Activated B cell treated with CpG ODN at 0.5 μM for 24 hours (primary cell): ENCODE measurements at places on chromosomes 1 and 21.
A peak's percentile ranks its signal among the peaks of the same experiment; 100 is the strongest.

DNA sequence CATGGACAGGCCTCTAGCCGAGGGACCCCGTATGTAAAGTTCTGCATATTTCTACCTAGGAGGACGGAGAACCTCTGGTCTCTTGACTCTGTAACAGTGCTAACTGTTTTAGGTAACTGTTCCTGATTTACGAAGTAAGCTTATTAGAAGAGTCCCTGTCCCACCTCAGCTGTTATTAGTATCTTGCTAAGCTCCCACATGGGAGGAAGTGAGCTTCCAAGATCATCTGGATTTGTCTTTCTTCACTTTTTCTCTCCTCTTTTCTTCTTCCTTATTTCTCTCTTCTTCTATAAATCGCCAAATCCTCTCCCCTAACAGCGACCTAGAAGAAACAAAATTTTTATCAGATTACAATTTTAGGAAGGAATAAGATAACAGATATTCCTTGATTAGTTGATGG is 4.4 kb downstream of the CD53 start:
- no peak for DNase-seq
- H3K27ac ChIP-seq: peak overlapping the region; percentile 85
- peaks cover 73% of the 10 kb centered on the region for H3K36me3 ChIP-seq
- H3K4me3 ChIP-seq: peak overlapping the region; percentile 79
- peaks cover 73% of the 10 kb centered on the region for H3K4me1 ChIP-seq
- H3K27me3 ChIP-seq: no peaks in the 10 kb centered on the region

GRCh38 chr1:25148673-25149300 is 83.5 kb downstream of the SYF2 start:
- DNase-seq: no peak
- peaks cover 15% of the 10 kb centered on the region for H3K4me1 ChIP-seq
- H3K4me3 ChIP-seq: no peak overlapping the region
- H3K36me3 ChIP-seq: no peaks in the 10 kb centered on the region

DNA sequence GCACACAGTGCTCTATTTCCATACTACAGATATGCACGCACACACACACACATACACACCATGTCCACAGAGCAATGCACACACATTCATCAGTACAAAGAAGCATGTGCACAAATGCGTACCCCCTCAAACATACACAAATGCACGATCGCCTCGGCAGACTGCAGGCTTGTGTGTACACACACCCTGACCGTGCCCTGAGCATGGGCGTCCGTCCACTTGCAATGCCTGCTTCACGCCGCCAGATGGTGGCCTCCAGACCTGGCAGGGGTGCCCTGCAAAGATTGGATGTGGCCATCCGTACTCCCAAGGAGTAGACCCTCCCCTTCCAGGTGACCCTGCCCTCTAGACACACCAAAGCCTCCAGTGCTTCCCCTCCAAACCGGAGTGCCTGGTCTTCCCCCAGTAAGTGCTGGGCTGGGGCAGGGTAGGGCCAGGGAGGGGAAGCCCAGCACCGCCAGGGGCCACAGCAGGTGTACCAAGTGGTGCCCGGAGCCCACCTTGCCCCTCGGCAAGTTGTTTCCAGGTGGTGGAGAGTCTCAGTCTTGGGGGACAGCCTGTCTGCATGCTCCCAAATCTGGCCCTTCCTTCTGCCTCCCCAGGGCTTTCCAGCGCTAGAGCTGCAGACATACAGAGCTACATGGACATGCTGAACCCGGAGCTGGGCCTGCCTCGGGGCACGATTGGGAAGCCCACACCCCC is 20.6 kb downstream of the ESPN start:
- H3K4me3 ChIP-seq: no peak overlapping the region
- peaks cover 14% of the 10 kb centered on the region for H3K4me1 ChIP-seq
- H3K27ac ChIP-seq: no peak overlapping the region
- H3K36me3 ChIP-seq: no peaks in the 10 kb centered on the region
- H3K27me3 ChIP-seq: peaks cover 38% of the 10 kb centered on the region

DNA sequence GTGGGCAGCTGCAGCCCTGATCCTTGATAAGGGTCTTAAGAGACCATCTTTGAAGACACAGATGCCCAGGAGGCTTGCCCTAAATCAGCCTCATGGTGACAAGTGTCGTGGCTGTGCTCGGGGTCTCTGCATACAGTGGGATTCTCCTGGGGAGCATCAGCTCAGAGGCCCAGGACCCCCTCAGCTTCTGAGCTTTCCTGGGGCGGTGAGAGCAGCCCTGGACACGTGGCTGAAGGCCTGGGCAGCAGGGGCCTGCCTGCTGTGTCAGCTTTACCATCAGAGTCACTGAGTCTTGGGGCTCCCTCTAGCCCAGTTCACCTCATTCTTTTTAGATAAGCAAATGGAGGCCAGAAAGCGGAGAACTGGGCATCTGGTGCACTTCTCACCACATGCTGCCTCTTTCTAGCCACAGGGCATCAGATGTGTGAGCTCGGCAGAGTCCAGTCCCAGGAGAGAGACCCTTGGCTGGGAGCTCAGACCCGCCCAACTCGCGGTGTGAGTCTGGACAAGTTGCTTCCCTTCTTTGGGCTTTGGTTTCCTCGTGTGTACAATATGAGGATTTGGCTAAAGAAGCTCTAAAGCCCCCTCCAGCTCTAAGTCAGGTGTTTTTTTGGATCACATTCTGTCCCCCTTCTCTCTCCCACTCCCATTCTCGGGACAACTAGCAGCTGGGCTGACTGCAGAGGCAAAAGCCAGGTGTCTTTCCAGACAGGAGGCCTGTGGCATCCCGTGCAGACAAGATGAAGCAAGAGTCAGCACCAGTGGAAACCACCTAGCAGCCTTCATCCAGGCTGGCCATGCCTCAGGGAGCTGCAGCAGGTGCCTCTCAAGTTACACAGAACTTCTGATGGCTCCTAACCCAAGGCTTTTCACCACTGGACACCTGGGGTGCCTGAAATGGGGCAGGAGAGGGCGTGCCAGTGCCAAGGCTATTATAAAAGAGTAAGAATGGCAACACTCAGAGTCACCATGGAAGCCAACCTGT is 119.1 kb downstream of the KCNN3 start:
- no peak for DNase-seq
- H3K27me3 ChIP-seq: peaks cover 48% of the 10 kb centered on the region
- H3K4me3 ChIP-seq: no peak overlapping the region
- no peak overlapping the region for H3K27ac ChIP-seq
